ENCODE measurements at places on chromosomes 5 and 9. TPM values are rescaled to one million over a fixed set of nuclear protein-coding genes. Genes with fewer than 3 reads are reported as not detected.

The ACOT12 gene
- total RNA-seq = 0.31 TPM

The GFI1B gene
- total RNA-seq = 13.6 TPM

The SMIM33 gene
- not detected for total RNA-seq

The PCDHB9 gene
- 0.31 TPM for total RNA-seq

The NEUROG1 gene
- not detected for total RNA-seq

The LEAP2 gene
- total RNA-seq = 0.21 TPM

The SLC23A1 gene
- not detected for total RNA-seq

The FYB1 gene
- 189 TPM for total RNA-seq

The DDX4 gene
- total RNA-seq = not detected

The TMEM215 gene
- not detected for total RNA-seq

The GLRA1 gene
- total RNA-seq = not detected

The SLC4A9 gene
- 0.10 TPM for total RNA-seq

The WDR31 gene
- 0.21 TPM for total RNA-seq

The C9 gene
- total RNA-seq = not detected

The ELP1 gene
- 14.1 TPM for total RNA-seq

The GHR gene
- total RNA-seq = not detected

The TLX3 gene
- not detected for total RNA-seq

The PCDHB16 gene
- not detected for total RNA-seq

The NUP214 gene
- 53.0 TPM for total RNA-seq

The PCDHB13 gene
- total RNA-seq = not detected

The GARIN3 gene
- not detected for total RNA-seq

The ISCA1 gene
- 72.6 TPM for total RNA-seq

The ZNF474 gene
- 0.10 TPM for total RNA-seq

The SPATA6L gene
- 1.8 TPM for total RNA-seq

The ANKRD55 gene
- total RNA-seq = 8.6 TPM

The APBA1 gene
- 0.52 TPM for total RNA-seq

The STPG3 gene
- not detected for total RNA-seq

The GRIA1 gene
- total RNA-seq = not detected

The LVRN gene
- under 0.01 TPM for total RNA-seq

The PCA3 gene
- under 0.01 TPM for total RNA-seq

The GNAQ gene
- 43.8 TPM for total RNA-seq

The HACD4 gene
- total RNA-seq = 25.4 TPM

The SPATA9 gene
- not detected for total RNA-seq

The TLN1 gene
- 195 TPM for total RNA-seq

The SMC5 gene
- total RNA-seq = 30.1 TPM

The TICAM2 gene
- 1.2 TPM for total RNA-seq

The SLC6A3 gene
- total RNA-seq = not detected

The GALNT12 gene
- 4.5 TPM for total RNA-seq

The PCDHA2 gene
- total RNA-seq = not detected

The LHX2 gene
- not detected for total RNA-seq

The ECSCR gene
- not detected for total RNA-seq

The MACIR gene
- 3.3 TPM for total RNA-seq

The DRD1 gene
- total RNA-seq = not detected

The SPZ1 gene
- not detected for total RNA-seq

The SVEP1 gene
- not detected for total RNA-seq

The CAMK4 gene
- total RNA-seq = 89.3 TPM

The DPM2 gene
- total RNA-seq = 12.7 TPM

The REXO4 gene
- 9.0 TPM for total RNA-seq

The UBAP1 gene
- total RNA-seq = 79.0 TPM

The SHC3 gene
- under 0.01 TPM for total RNA-seq

The HTR1A gene
- not detected for total RNA-seq

The FAM151B gene
- 5.6 TPM for total RNA-seq

The IL4 gene
- total RNA-seq = not detected

The FXN gene
- total RNA-seq = 4.0 TPM

The C9orf153 gene
- total RNA-seq = 1.9 TPM

The HRH2 gene
- 10.6 TPM for total RNA-seq

The LCN12 gene
- not detected for total RNA-seq

The GABRA1 gene
- total RNA-seq = not detected

The DDX46 gene
- 38.0 TPM for total RNA-seq

The IFNA13 gene
- total RNA-seq = not detected

All from mononuclear cell (primary cell).